SK-N-SH (cell line): ENCODE measurements at places on chromosomes 4 and X.
A peak's percentile ranks its signal among the peaks of the same experiment; 100 is the strongest.

DNA sequence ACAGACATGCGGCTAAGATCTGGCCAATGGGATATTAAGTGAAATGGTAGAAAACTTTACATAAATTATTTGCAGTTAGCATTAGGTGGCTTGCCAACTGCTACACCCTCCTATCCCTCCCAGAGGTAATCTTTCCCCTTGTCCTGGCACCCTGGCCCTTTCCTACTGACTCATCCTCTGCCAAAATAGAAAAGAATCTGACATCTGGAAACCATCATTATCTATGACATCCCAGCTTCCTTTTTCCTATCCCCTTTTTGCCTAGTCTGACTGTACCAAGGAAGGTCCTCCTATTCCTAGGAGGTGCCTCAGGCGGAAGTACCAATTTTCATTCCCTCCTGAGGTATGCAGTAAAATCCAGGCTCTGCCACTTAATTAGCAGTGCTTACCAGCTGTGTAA, 163.6 kb upstream of the KLF3 start:
- peak; percentile 12 for DNase-seq

- no peak for DNase-seq
Measured at GRCh38 chr4:110109455-110109854, 89.0 kb downstream of the ELOVL6 start.

GRCh38 chr4:84177831-84178542, 321.1 kb downstream of the NKX6-1 start:
- no peak for DNase-seq

GRCh38 chr4:138114434-138114833, 127.7 kb downstream of the SLC7A11 start:
- no peak for DNase-seq

- no peak for DNase-seq
Measured at GRCh38 chr4:181827246-181827645, 416.0 kb upstream of the TENM3 start.

DNA sequence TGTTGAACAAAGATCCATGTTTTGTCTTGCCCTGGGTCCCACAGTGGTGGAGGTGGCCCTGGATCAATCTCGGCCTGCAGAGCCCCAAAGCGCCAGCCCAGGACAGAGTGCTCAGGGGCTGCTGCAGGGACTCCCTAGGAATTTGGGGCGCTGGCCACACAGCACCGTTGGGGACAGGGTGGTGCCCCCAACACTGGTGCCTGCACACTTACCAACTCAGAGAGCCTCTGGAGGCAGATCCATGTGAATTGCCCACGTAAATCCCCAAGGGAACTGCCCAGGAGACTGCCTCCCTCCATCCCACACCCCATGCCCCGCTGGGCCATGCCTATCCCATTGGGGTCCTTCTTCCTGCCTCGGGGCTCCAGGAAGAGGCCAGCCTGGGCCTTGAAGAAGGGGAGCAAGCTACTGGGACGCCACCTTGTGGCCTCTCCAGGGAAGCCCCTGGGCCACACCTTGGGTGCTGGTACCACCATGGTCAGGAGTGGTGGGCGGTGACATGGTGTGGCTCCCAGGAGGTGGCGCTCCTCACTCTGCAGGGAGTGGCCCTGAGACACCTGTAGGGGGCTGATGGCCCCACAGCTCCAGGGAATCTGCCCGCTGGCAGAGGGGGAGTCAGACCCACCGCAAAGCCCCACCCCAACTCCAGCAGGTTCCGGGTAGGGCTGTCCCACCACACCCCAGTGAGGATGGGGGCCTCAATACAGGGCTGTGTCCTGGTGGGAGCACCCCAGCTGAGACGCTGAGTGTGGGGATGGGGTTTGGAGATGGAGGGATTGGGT, 22.8 kb downstream of the CFAP99 start:
- DNase-seq: peak; percentile 83

- DNase-seq: no peak
Measured at GRCh38 chr4:144584428-144584827, 61.5 kb upstream of the HHIP start.
